ENCODE measurements at places on chromosomes 4 and X.
A peak's percentile ranks its signal among the peaks of the same experiment; 100 is the strongest.

- no peak for DNase-seq
Observed at GRCh38 chrX:140664939-140665338, 44.6 kb upstream of the LINC00632 start.

DNA sequence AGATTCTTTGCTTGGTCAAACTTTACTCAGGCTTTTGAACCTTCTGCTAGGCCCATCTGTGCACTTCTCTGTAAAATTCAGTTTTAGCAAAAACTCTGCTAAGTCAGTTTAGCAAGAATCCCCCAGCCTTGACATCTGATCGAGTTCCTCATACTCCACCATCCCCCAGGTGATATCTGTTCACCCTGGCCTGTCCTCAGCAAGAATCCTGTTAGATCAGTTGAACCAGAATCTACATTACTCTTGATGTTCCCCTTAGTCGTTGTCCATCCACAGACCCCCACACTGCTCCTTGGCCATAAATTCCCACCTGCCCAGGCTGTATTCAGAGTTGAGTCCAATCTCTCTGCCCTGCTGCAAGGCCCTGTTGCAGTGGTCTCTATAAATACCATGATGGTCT is 162.6 kb downstream of the ZNF674 start:
- no peak for DNase-seq

DNA sequence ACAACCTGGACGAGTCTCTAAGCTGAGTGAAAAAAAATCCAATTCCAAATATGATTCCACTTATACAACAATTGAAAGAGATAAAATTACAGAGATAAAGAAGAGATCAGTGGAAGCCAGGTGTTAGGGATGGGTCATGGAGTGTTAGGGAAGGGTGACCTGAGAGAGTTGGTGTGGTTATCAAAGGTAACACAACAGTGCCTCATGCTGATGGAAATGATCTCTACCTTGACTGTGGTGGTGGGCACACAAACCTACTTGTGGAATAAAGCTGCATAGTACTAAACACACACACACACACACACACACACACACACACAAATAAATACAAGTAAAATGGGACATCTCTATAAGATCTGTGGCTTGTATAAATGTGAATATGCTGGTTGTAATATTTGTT is 26.0 kb downstream of the BEND2 start:
- no peak for DNase-seq

DNA sequence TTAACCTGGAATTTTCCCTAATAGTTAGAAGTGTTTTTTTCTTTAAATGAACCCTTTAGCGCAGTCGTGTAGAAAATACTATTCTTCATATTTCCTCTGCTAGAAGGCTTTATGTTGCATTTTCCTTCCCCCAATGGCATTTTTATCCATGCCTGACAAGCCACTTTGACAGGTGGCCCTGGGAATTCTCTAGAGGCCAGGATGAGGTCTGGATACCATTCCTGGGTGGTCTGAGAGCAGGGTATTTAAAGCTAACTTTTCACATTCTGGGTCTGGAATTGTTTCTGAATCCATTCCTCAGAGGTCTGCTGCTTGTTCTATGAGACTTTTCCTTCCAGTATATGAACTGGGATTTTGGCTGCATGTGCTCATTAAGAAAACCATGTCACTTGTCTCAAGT is 31.2 kb upstream of the PDGFRA start:
- no peak for DNase-seq

- DNase-seq, result no peak
Observed at GRCh38 chr4:36394352-36394903, 113.0 kb downstream of the DTHD1 start.

GRCh38 chr4:111952688-111953087 is 192.6 kb upstream of the FAM241A start:
- no peak for DNase-seq

- no peak for DNase-seq
Observed at GRCh38 chr4:61521451-61521850, 321.3 kb downstream of the ADGRL3 start.

DNA sequence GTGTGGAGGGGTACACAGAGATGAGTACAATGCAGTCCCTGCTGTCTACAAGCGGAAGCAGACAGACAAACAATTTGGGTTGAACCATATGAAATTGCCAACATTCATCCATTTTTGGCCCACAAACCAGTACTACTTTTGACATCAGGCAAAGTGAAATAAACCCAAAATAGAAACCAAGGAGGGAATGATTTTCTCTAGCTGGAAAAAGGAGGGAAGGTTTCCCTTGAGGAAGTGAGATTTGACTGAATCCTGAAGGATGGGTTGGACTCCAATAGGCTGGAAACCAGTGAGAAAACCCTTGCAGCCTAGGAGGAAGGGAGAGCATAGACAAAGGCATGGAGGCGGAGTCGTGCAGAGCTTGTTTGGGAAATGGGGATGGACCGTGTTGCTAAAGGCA is 63.5 kb upstream of the PJA1 start:
- DNase-seq, result no peak

DNA sequence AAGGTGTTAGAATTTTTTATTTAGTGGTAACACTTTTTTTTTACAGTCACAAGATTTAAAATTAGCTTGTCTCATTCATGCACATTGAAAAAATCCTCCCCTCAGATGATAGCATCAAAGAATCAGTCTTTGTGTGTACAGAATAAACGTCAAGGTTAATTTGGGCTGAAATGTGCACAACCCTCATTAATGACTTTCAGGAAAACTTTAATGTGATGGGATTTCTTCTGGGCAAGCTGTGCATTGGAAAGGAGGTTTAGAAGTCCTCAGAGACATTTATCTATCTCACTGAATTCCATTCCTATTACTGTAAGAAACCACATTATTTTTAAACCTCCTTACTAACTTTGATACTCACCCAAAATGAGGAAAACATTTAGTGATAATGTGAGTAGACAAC is 88.2 kb upstream of the TECRL start:
- no peak for DNase-seq

GRCh38 chr4:82688091-82688795 is 110.4 kb downstream of the SCD5 start:
- no peak for DNase-seq

DNA sequence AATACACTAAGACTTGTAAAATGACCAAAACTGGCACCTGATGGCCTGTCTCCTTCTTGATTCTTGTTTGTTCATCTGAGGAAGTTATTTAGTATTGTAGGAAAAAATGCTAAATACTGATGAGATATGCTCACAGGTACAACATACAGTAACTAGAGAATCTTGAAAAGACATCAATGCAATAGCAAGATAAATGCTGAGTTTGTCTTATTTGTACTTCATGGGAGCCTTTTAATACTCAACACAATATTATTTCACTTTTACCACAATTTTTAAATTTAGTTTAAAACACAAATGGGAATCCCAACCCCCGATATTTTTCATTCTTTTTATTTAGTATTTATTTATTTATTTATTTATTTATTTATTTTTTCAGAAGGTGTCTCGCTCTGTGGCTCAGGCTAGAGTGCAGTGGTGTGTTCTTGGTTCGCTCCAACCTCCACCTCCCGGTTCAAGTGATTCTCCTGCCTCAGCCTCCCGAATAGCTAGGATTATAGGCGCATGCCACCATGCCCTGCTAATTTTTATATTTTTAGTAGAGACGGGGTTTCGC is 12.1 kb downstream of the HHIP start:
- DNase-seq, result no peak

- DNase-seq, result no peak
Observed at GRCh38 chrX:3963980-3964379, 250.5 kb upstream of the PRKX start.

- DNase-seq, result no peak
Observed at GRCh38 chr4:73252001-73252400, 6.6 kb downstream of the ANKRD17 start.

- DNase-seq, result no peak
Observed at GRCh38 chr4:20761382-20761781, 61.1 kb downstream of the PACRGL start.

DNA sequence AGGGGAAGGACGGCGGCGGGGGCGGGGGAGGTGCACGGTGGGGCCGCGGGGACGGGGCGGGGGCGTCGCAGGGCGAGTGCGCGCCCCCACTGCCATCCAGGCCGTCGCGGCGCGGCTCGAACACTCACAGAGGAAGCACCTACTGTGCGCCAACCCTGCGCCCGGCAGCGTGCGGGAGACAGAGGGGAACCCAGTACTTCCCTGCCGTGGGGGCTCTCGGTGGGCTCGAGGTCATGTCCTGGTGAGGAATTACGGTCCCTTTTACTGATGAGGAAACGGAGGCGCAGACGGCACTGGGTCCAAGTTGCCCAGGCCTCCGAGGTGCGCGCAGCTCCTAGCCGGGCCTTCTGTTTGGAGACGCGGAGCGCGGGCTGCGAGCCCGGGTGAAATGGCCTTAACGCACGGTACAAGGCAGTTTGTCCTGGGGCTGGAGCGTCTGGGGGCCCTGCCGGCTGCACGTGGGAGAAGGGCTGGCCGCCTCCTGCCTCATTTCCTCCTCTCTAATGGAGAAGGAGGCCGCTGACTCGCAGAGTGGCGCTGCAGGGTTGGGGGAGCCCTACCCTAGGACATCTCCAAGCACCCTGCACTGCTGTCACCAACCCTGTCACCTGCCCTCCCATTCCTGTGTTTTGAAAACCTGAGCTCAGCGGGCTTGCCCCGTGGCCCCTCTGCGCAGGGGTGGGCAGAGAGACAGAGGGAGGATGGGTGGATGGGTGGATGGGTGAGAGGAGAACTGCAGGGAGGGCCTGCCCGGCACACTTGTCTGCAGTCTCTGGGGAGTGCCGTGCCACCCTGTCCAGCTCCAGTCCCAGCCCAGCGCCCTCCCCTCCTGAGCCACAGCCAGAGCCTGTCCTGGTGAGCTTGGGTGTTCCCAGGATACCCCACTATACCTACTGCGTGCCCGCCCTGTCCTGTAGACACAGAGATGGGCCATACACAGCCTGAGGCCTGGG is 106.0 kb downstream of the ADRA2C start:
- no peak for DNase-seq

DNA sequence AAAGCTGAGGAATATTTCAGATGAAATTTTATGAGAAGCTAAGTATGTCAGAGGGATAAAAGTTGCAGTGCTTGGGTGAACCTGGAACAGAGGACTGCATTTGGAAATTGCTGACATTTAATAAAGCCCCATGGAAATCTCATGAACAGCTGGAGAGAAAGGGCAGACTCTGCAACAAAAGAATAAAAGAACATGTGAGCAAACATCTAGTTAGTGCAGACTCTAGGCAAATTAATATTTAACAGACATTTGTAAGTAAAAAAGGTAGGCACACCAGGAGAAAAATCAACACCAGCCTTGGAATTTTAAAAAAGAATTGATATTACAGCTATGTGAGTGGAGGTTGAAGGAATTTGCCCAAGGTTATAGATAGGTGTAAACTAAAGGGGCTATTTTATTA is 114.6 kb upstream of the PUDP start:
- no peak for DNase-seq

DNA sequence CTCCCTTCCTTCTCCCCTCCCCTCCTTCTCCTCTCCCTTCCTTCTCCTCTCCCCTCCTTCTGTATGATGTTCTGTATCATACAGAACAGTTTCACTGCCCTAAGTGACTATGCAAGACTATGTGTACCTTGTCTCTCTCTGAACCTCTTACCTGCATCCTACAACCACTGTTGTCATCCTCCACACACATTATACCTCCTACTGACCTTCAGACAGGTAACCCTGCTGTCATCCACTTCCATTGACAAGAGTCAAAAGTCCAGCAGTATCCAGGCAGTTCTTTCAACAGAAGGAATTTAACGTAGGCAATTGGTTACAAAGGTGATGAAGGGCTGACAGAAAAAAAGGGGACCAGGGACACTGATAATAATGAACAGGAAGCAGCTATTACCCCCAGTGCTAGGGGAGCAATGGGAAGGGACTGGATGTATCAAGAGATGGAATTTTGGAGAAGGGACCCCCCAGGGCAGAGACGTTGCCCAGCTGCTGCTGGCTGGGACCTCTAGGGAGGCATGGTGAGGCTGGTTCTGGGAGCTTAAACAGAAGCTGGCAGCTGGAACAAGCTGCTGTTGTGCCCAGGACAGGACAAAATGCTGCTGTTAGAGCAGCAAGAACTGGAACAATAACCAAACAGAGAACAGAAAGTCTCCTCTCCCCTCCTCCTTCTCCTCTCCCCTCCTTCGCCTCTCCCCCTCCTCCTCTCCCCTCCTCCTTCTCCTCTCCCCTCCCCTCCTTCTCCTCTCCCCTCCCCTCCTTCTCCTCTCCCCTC is 84.7 kb downstream of the DCTD start:
- DNase-seq, result peak; percentile 37

- DNase-seq, result no peak
Observed at GRCh38 chr4:153271820-153272219, 67.6 kb downstream of the TRIM2 start.

DNA sequence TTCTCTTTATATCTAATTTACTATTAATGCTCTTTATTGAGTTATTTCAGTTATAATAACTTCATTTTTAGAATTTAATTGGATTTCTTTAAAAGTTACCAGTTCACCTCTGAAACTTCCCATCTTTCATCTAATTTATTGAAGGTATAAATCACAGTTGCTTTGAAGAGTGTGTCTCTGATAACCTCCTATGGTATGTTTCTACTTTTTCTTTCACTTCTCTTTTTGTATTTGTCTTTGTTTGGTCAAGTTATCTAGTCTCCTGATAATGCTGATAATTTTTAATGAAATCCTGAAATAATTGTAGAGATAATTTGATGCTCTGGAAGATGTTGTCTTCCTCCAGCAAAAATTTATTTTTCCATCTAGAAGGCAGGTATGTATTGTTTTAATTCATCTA is 141.6 kb upstream of the NPY2R start:
- DNase-seq, result no peak

- DNase-seq, result no peak
Observed at GRCh38 chrX:106608016-106608415, 3.8 kb upstream of the RADX start.

- DNase-seq, result no peak
Observed at GRCh38 chr4:36872679-36873078, 371.9 kb upstream of the NWD2 start.

DNA sequence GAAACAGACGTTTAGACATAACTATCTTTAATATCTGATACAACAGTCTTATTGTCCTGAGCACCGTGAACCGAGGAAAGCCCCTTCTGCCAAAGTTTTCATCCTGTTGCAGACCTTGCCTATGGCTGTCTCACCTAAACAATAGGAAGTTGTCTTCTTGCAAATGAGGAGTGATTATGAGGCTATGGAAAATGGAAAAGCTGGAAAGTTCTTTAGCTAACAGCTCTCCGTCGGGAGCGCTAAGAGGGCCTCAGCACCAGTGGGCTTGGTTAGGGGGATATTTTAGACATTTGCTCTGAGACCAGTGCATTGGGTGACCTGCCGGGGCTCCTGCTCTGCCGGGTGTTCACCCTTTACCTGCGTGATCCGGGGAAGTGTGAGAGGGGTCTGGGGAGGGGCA is 28.4 kb downstream of the TMEM131L start:
- no peak for DNase-seq

- DNase-seq, result no peak
Observed at GRCh38 chrX:17465201-17465600, 90.2 kb downstream of the NHS start.

Measured in head of caudate nucleus (tissue), 42 donors.